HTR-8/SVneo (cell line): ENCODE measurements at places on chromosomes 3 and 15.

DNA sequence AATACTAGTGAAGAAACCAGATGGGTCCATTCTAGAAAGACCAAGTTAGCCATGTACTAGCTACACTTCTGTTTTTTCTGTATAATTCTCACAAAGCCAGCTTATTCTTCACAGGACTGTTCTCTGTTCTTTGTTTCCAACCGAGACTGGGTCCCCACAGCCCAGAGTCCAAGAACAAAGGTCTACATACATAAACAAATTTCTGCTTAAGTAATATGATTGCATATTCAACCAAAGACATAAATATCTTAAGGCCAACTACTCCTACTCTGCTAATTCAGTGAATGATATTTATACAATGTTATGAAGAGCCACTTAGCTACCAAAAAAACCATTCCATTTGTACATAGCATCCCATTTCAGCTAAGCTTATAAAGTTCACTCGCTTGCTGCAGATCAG, 299.8 kb upstream of the CCDC54 start:
- no peak for DNase-seq

DNA sequence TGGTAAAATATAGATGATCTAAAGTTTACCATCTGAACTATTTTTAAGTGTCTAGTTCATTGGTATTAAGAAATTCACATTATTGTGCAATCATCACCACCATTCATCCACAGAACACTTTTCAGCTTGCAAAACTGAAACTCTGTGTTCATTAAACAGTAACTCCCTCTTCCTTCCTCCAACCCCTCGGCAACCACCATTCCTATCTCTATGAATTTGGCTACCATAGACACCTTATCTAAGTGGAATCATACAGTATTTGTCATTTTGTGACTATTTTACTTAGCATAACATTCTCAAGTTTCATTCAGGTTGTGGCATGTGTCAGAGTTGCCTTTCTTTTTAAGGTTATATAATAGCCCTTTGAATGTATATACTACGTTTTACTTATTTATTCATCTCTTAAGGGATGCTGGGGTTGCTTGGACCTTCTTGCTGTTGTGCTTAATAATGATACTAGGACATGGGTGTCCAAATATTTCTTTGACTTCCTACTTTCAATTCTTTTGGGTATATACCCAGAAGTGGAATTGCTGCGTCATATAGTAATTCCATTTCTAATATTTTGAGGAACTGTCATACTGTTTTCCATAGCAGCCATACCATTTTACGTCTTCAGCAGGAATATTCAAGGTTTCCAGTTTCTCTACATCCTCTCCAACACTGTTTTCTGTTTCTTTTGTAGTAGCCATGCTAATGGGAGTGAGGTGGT, 20.9 kb downstream of the KAT2B start:
- no peak for DNase-seq

DNA sequence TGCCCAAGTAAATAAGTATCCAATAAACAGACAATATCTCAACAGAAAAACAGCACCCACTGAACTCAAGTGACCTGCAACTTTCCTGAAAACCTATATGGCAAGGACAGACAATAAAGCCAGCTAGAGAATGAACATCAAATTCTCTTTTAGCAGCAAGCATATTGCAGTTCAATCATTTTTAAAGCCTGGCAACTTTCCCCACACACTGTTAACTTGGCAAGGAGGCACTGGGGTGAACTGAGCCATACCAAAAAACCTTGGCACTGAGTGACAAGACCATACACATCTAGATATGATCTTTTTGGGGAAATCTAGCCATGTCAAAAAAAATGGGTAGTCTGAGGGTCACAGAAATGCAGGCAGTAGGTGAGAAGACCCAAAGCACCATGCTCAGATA, 174.6 kb downstream of the STT3B start:
- DNase-seq, result no peak

- no peak for DNase-seq
Measured at GRCh38 chr3:143171141-143171980, 51.8 kb downstream of the CHST2 start.

DNA sequence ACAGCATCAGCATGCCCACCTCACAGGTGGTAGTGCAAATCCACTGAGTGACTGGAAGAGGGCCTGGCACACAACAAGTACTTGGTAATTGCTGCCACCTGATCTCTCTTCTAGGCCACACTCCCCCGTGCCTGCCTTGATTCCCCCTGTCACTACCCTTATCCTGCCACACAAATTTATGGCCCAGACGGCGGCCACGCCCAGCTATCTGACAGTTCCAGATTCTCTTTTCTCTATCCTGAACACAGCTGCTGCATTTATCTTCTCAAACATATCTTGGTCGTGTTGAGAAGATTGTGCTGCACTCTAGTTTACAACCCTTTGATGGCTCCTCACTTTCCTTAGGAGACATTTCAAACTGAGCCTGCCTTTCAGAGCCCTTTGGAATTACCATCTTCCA, 585.2 kb downstream of the NTRK3 start:
- DNase-seq, result no peak

DNA sequence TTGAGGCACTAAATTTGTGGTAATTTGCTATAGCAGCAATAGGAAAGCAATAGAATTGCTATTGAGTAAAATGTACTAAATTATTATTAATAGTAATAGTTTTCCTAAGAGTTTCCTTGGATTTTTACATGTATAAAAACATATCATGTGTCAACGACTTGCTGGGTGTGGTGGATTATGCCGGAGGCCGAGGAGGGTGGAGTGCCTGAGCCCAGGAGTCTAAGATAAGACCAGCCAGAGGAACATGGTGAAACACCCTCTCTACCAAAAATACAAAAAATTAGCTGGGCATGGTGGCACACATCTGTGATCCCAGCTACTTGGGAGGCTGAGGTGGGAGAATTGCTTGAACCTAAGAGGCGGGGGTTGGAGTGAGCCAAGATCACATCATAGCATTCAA, 749.9 kb downstream of the TBL1XR1 start:
- DNase-seq, result no peak

GRCh38 chr15:77856705-77857346, 220.7 kb downstream of the TBC1D2B start:
- DNase-seq, result no peak

- DNase-seq, result no peak
Measured at GRCh38 chr3:186493525-186494255, 50.5 kb downstream of the CRYGS start.

DNA sequence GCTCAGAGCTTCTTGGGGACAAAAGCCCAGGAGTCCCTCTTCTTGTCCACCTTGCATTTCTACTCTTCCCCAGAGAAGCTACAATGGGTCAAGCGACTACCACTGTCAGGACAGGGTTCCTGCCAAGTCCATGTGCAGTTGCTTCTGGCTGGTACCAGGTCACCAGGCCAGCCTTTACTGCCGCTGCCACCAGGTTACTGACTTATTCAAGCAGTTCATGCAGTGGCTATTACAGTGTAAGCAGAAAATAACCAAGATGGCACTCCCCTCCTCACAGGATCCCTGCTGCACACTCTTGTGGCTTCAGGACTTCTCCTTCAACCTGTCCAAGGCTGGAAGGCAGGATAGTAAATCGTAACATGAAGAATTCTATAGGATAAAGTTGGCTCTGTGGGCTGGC, 42.1 kb downstream of the CTDSPL start:
- no peak for DNase-seq

GRCh38 chr3:144011251-144011799, 39.7 kb downstream of the DIPK2A start:
- DNase-seq, result no peak

GRCh38 chr3:20930034-20930433, 744.0 kb upstream of the SGO1 start:
- DNase-seq, result no peak

GRCh38 chr3:56851966-56852884, 50.5 kb upstream of the ARHGEF3 start:
- DNase-seq, result peak; percentile 23

- no peak for DNase-seq
Measured at GRCh38 chr3:62145086-62145757, 228.1 kb downstream of the FEZF2 start.

GRCh38 chr3:71129611-71130431, 453.7 kb downstream of the FOXP1 start:
- DNase-seq, result no peak
